Left ventricle myocardium inferior (tissue), 1 donor: ENCODE measurements at places on chromosomes 3 and 15. TPM values are rescaled to one million over a fixed set of nuclear protein-coding genes. Genes with fewer than 3 reads are reported as not detected.

DNA sequence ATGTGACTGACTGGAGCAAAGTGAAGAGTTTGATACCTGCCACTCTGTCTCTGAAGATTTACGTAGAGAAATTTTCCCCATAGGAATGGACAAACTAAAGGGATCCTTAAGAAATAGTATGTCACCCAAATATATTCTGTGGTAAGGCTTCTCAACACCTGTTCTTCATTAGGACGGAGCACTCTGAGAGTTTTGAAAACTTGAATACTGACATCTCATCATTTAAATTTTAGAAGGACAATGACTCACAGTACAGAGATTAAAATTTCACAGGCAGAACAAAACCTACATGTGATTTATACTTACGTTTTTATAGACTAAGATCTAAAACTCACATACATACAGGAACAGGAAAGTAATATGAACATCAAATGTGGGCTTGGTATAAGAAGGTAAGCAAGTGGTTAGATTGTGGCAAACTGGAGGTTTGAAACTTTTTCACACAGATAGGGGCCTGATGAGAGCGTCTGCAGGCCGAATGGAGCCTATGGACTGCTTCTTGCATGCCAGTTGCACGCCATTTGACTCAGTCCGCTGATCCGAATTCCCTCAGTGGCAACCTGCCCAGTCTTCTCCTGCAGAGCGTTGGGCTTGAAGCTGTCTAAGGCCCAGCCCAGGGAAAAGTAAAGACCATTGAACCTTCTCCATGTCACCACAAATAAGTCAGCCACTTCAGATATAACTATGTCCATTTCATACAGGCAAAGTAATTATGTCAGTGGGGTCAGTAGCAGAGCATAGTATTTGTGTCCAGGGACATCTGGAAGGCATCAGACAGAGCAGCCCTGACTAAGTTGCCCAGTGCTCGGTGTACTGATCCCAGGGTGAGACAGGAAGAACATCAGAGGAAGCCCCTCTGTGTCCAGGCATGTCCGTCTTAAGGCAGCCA is 45.7 kb downstream of the ZBTB38 start:
- no peak overlapping the region for H3K4me3 ChIP-seq
- peaks cover 50% of the 10 kb centered on the region for H3K36me3 ChIP-seq
- peaks cover 100% of the 10 kb centered on the region for H3K4me1 ChIP-seq
- DNase-seq = no peak
- H3K27me3 ChIP-seq = no peaks in the 10 kb centered on the region

The MINAR1 gene
- 0.05 TPM for total RNA-seq

DNA sequence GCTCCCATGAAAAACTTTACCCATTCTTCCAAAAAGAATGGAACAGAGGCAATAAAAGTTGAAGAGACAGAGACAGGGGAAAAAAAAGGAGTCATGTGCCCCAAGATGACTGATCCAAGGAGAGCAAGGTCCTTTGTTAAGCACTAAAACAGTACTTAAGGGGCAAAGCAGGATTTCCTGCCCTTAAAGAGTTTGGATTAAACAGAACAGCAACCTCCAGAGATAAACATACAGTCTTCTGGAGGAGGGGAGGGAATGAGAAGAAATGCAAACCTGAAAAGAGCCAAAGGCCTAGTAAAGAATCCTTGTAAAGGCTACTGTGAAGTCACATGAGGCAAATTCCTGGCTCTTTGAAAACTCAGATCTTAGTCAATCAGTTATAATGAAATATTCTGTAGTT is 38.2 kb downstream of the SHQ1 start:
- H3K27me3 ChIP-seq = no peaks in the 10 kb centered on the region
- peaks cover 16% of the 10 kb centered on the region for H3K36me3 ChIP-seq
- no peak overlapping the region for H3K27ac ChIP-seq

The LDHAL6B gene
- total RNA-seq = not detected

The ACKR2 gene
- 0.44 TPM for total RNA-seq
